ENCODE measurements at places on chromosomes 6 and 20.

- DNase-seq = no peak
Measured at GRCh38 chr6:91669154-91669870, 1082.4 kb upstream of the MAP3K7 start.

GRCh38 chr6:7175462-7175861 is 67.7 kb downstream of the RREB1 start:
- no peak for DNase-seq

DNA sequence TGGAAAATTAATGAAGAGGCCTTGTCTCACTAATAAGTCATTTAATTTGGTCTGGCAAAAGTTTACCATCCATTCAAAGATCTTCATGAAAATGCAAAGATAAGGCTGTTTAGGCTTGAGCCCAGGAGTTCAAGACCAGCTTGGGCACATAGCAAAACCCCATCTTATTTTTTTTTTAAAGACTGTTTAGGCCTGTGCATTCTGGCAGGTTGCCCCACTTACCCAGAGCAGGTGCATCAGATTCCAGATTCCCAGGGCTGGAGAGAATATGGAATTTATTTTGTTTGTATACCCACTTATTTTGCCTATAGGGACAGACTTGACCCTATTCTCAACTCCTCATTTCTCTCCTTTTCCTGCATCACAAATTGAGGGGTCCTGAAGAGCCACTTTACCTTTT is 5.7 kb downstream of the FOXO3 start:
- no peak for DNase-seq

DNA sequence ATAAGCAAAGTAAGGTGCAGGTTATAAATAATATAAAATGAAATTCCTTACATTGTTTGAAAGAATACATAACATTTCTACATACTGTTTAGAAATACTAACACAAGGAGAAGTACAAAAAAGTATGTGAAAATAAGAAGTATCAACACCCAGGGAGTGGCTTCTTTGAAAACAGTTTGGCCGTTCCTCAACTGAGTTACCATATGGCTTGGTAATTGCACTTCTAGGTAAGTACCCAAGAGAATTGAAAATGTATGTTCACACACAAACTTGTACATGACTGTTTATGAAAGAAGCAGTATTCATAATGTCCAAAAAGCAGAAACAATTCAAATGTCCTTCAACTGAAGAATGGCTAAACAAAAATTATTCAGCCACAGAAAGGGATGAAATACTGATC is 30.7 kb downstream of the PAK5 start:
- DNase-seq = no peak
